ENCODE measurements at places on chromosomes 16 and 17. TPM values are rescaled to one million over a fixed set of nuclear protein-coding genes. Genes with fewer than 3 reads are reported as not detected.

ZACN gene
- total RNA-seq, result 6.8 TPM

ALOX12 gene
- total RNA-seq, result not detected

KCTD19 gene
- total RNA-seq, result 0.71 TPM

PYDC1 gene
- not detected for total RNA-seq

TPSD1 gene
- not detected for total RNA-seq

PRSS8 gene
- not detected for total RNA-seq

PLLP gene
- total RNA-seq, result 0.43 TPM

GPR142 gene
- total RNA-seq, result not detected

RPL26 gene
- total RNA-seq, result 3,757 TPM

TP53TG3 gene
- not detected for total RNA-seq

WNT9B gene
- not detected for total RNA-seq

JMJD6 gene
- 91.0 TPM for total RNA-seq

SLFN14 gene
- total RNA-seq, result not detected

ULK2 gene
- total RNA-seq, result 6.8 TPM

FBRS gene
- 104 TPM for total RNA-seq

DLX4 gene
- 0.27 TPM for total RNA-seq

OTOA gene
- total RNA-seq, result 0.18 TPM

CISD3 gene
- 32.7 TPM for total RNA-seq

ABCA9 gene
- not detected for total RNA-seq

NME2 gene
- 711 TPM for total RNA-seq

OR2C1 gene
- not detected for total RNA-seq

CPHXL2 gene
- not detected for total RNA-seq

RND2 gene
- not detected for total RNA-seq

ACAP1 gene
- total RNA-seq, result 610 TPM

AANAT gene
- total RNA-seq, result not detected

DHRS7C gene
- total RNA-seq, result not detected

ABCA6 gene
- 0.08 TPM for total RNA-seq
